ENCODE measurements at places on chromosomes 1 and 21.

- peak; percentile 31 for DNase-seq
Observed at GRCh38 chr1:22143065-22144033, at the start of gene WNT4. TSS of gene WNT4 (minus strand) at chr1:22143097. CDS start at chr1:22142922, 175 bp downstream.

DNA sequence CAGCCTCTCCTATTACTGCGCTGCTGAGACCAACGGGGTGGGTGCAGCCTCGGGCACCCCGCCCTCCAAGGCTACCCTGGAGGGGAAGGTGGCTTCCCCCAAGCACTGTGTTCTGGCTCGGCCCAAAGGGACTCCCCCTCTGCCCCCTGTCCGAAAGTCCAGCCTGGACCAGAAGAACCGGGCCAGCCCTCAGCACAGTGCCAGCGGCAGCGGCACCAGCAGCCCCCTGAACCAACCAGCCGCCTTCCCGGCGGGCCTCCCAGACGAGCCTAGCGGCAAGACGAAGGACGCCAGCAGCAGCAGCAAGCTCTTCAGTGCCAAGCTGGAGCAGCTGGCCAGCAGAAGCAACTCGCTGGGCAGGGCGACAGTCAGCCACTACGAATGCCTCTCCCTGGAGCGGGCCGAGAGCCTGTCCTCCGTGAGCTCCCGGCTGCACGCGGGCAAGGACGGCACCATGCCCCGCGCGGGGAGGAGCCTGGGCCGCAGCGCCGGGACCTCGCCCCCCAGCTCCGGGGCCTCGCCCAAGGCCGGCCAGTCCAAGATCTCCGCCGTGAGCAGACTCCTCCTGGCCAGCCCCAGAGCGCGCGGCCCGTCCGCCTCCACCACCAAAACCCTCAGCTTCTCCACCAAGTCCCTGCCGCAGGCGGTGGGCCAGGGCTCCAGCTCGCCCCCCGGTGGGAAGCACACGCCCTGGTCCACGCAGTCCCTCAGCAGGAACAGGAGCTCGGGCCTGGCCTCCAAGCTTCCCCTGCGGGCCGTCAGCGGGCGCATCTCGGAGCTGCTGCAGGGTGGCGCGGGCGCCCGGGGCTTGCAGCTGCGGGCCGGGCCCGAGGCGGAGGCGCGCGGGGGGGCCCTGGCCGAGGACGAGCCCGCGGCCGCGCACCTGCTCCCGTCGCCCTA is 533.1 kb downstream of the KIF26B start:
- DNase-seq: peak; percentile 8

- DNase-seq: peak; percentile 72
Observed at GRCh38 chr1:209354111-209354839, 229.2 kb upstream of the CAMK1G start.

- peak; percentile 63 for DNase-seq
Observed at GRCh38 chr21:39715804-39716397, 29.1 kb upstream of the IGSF5 start.

DNA sequence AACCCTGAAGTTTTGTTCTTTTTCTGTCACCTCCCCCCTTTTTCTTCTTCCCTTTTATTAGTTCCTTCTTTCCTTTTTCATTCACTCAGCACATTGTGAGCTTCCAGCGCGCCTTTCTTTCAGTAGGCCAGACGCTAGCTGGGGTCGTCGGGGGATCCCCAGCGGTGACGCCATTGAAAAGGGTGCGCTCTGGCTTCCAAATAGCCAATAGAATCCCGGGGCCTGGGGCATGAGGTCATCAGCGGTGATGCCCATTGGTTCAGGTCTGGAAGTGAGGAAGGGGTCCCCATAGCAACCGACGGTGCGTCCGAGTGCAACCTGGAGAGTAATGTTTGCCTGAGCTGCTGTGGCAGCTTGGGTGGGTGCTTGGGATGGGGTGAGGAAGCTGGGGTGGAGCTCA is 6.9 kb upstream of the EFNA3 start:
- DNase-seq: no peak

- DNase-seq: no peak
Observed at GRCh38 chr1:239516579-239516978, 130.2 kb downstream of the CHRM3 start.

GRCh38 chr1:230821346-230821745 is 47.0 kb downstream of the C1orf198 start:
- no peak for DNase-seq

- DNase-seq: no peak
Observed at GRCh38 chr1:30185313-30185712, 538.1 kb downstream of the MATN1 start.

- DNase-seq: no peak
Observed at GRCh38 chr1:17451731-17452130, 12.3 kb upstream of the RCC2 start.

All from neural crest cell (in vitro differentiated cells).